ENCODE measurements at places on chromosomes 1 and 21.

- DNase-seq = no peak
Measured at GRCh38 chr1:25150985-25151495, 81.3 kb downstream of the SYF2 start.

- DNase-seq = no peak
Measured at GRCh38 chr1:172465617-172466016, 21.7 kb upstream of the PIGC start.

DNA sequence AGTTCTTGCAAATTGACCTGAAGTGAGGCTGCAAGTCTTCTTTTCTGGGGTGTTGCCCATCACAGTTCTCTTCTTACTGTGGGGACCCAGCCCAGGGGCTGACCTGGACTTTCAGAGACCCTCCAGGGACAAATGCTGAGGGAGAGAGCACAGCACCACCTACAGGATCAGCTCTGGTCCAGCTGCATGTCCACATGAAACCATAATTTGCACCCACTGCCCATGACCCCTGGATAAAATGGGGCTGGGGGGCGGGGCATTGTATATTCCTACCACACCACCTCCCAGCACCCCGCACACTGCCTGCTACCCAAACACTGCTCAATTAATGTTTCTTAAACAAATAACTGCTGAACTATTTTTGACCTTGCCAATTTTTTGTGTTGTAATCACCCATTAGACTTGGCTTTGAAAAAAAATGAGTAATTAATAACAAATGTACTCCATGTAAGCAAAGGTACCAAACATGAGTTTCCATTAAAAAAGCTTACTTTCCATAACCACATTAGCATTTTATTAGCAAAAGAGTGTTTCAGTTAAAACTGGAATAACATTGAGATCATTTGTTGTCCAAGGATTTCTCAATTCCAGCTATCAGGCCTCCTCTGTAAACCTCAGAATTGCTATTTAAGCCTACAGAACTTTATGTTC is 168.0 kb upstream of the RAB4A start:
- no peak for DNase-seq

DNA sequence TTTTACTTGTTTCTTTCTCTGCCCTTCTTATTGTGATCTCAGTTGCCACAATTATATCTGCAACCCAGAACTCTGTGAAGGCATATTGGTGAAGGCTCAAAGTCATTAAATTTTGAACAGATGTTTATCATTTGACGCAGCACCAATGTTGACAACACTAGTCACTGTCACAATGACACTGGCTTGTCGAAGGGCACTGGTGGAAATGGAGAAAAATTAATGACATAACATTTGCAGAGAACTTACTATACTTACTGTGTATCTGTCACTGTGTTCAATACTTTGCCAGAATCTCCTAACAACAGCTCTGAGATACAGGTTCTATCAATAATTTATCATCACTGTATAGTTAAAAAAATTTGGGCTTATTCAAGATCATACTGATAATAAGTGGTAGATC is 1213.7 kb downstream of the NCAM2 start:
- no peak for DNase-seq

- no peak for DNase-seq
Measured at GRCh38 chr1:85451236-85451830, 13.6 kb downstream of the DDAH1 start.

DNA sequence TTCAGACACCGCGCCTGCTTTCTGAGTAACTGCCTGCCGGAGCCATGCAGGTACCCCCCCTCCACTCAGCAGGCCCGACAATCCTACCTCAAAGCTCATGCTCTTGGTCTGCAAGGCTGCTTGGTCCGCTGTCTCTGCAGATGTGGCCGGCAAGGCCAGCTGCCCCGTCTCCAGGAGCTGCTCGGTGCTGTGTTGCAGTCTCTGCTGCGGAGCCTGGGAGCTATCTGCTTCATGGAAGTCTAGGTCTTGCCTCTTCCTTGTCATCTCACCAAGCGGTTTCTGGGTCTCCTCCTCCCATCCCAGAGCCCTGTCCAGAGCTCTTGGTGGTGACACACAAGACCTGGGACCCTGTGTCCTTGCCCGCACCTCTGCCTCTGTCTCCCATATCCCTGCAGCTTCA is 24.0 kb upstream of the GNPAT start:
- DNase-seq = no peak

- DNase-seq = no peak
Measured at GRCh38 chr1:178266619-178267066, 172.7 kb downstream of the RASAL2 start.

- no peak for DNase-seq
Measured at GRCh38 chr1:147579532-147579931, 38.2 kb downstream of the BCL9 start.

DNA sequence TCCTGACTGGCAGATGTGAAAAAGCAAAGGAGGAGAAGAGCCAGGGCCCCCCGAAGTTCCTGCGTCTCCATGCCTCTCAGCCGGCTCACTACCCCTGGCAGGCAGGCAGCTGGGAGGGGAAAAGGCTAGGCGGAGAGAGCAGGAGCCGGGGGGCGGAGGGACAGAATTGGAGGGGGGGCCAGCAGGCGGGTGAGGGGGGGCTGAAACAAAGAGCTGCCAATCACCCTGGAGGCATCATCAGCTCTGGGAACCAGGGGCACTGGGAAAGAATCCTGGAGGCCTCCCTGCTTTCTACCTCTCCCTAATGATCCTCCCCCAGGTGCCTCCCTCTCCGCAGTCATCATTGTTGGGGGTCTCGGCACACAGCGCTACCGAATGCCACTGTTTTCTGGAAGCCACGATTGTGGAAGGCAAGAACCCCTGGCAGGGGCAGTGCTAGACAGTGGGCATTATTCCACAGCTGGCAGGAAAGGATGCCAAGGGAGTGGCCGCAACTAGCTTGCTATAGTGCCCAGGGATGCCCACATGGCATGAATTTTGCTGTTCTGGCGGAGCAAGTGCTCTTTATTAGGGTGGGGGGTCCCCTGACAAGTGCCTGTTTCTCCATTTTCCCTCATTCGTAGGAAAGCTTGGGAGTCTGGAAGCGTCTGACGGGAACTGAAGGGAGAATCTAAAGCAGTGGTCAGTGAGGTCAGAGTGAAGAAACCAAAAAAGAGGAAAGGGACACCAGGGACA is at the start of gene THBS3:
Gene THBS3, minus strand, starts transcription at position 92 of the 735 bp plus-strand sequence. Its CDS starts 21 bp downstream, at position 71.
- no peak for DNase-seq

GRCh38 chr1:157496121-157496526 is 56.2 kb downstream of the FCRL5 start:
- DNase-seq = no peak

GRCh38 chr1:13500806-13501205 is 13.0 kb downstream of the LRRC38 start:
- no peak for DNase-seq

- no peak for DNase-seq
Measured at GRCh38 chr1:20080441-20081352, 10.7 kb downstream of the PLA2G5 start.

GRCh38 chr1:206581571-206581981 is 30.7 kb downstream of the EIF2D start:
- DNase-seq = peak; percentile 59

DNA sequence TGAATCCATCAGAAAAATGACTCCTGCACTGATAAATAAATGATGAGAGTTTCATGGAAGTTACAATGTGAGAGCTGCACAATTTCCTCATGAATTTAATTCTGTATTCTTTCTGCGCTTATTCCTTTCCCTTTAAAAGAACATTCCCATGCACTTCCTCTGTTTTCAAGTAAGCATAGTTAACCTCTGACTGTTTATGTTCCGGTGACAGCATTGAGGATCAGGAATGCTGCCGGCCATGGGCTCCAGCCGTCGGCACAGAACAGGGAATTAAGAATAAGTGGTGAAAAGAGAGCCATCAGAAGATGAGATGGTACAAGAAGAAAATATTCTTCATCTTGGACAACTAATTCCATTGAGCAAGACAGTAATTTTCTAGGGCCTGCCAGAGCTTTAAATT is 65.3 kb downstream of the SUSD4 start:
- DNase-seq = no peak

GRCh38 chr1:46802081-46802480 is 3.2 kb downstream of the CYP4B1 start:
- no peak for DNase-seq

- DNase-seq = no peak
Measured at GRCh38 chr1:27106561-27107323, 48.2 kb downstream of the SLC9A1 start.

DNA sequence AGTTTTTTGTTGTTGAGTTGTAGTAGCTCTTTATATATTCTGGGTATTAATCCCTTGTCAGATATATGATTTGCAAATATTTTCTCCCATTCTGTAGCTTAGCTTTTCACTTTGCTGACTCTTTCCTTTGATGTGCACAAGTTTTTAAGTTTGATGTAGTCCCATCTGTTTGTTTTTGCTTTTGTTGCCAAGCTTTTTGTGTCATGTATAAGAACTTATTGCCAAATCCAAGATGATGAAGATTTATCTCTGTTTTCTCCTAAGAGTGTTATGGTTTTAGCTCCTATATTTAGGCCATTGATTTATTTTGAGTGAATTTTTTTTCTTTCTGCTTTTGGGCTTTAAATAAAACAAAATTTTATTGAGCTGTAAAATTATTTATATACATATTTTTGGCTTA is 52.1 kb upstream of the KRTAP19-8 start:
- no peak for DNase-seq

DNA sequence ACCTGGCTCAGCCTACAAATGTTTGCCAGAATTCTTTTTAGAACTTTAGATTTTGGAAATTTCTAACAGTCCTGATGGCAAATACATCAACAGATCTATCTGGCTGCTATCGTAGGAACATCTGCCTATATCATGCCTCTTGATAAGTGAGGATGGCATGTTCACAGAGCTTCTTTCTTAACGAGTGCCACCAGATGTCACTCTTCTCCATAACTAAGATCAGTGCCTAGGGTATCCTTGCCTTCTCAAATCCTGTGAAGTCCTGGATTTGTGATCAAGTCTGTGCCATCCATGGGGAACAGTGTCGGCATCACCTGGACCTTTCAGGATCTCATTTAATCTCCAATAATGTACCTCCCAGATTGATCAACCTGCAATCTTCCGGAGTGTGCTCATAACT is 36.5 kb upstream of the CD5L start:
- DNase-seq = no peak

- no peak for DNase-seq
Measured at GRCh38 chr1:63873751-63874150, 99.9 kb downstream of the ROR1 start.

- DNase-seq = no peak
Measured at GRCh38 chr1:223669003-223669795, 3.7 kb upstream of the CAPN8 start.

- DNase-seq = no peak
Measured at GRCh38 chr1:167428395-167428794, 89.9 kb downstream of the CD247 start.

DNA sequence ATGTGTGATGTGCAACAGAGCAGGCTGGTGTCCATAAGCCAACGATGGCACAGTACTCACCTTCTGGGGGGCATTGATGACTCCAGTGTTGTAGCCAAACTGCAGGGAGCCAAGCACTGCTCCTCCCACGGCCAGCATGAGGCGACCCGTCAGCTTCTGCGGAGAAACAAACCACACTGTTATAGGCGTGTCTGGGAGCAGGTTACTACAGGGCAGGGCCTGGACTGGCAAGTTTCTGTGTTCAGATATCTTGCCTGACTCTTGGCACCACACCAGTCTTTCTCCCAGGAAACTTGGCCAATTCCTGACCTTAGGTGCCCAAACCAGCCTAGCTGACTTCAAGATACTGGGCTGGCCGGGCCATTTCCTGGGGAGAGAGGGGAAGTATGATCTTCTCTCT is 15.5 kb downstream of the SLC2A1 start:
- no peak for DNase-seq

- no peak for DNase-seq
Measured at GRCh38 chr1:171150156-171150555, 34.9 kb upstream of the FMO2 start.

- DNase-seq = no peak
Measured at GRCh38 chr1:64896551-64896950, 69.8 kb downstream of the JAK1 start.

DNA sequence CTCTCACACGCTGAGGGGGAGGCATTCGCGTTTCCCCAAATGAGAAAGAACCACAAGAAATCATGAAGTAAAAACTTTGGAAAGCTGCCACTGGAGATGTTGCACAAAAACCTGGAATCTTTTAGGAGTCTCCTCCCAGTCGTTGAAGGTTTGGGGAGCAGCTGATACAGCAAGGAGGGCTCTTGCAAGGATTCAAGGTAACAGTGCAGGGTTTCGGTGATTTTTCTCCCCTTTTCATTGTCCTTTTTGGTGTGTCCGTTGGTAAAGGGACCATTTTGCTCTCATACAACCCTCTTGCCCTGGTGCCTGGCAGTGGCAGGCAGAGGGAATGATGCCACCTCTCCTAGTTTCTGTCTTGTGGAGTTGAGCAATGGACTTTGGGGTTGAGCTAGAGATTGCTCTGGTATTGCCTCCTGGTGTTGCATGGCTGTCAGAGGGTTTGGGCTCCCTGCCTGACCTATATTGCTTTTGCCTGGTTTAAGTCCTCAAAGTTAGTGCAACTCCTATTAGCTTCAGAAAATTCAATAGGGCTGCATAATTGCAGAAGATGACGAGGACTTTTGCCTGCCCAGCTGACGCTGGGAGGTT is 872 bp downstream of the BRINP2 start:
- no peak for DNase-seq

- no peak for DNase-seq
Measured at GRCh38 chr1:39391691-39392679, 99.5 kb upstream of the BMP8A start.

- no peak for DNase-seq
Measured at GRCh38 chr1:221344693-221345092, 397.2 kb downstream of the DUSP10 start.

- DNase-seq = no peak
Measured at GRCh38 chr1:244006961-244007360, 44.1 kb upstream of the ZBTB18 start.

DNA sequence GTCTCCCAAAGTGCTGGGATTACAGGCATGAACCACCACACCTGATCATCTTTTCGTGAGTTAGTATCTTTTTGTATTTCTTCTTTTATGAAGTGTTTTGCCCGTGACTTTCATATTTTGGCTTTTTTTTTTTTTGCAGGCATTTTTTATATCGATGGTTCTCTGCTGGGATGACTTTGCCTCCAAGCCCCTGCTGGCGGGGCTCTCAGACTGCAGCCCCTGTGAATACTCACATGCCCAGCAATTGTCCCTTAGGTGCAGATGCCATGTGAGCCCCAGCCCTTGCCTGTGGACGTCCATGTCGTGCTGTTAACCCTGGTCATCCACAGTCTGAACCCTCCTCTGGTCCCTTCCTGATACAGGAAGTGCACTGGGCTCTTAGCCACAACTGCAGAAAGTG is 21.7 kb downstream of the CRYAA start:
- no peak for DNase-seq

- no peak for DNase-seq
Measured at GRCh38 chr1:236998546-236998945, 5.7 kb downstream of the MT1HL1 start.

DNA sequence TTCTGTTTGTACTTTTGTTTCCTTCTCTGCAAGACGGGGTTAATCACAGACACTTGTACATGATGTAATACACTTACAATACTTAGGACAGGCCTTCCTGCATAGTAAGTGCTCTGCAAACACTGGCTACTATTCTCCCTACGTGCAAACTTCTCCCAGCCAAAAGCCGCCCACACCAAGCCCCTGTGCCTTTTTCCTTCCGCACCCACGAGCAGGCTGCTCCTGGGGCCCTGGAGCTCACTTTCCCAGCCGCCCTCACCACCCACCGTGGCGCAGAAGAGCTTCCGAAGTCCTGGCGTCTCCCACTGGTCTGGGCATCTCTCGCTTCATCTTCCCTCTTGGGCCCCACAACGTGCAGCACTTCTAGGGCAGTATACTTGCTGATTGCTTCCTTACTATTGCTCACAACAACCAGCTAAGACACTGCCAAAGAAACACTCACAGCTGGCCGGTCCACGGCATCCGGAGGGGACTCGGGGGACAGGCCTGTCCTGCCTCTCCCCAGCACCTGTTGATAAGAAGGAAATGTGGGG is 22.5 kb upstream of the GPR157 start:
- no peak for DNase-seq
